NCI-H1930 (cell line): ENCODE measurements at places on chromosomes 7 and 10.

- DNase-seq = no peak
These were observed 132.3 kb downstream of the MTPAP start for GRCh38 chr10:30216821-30217220.

DNA sequence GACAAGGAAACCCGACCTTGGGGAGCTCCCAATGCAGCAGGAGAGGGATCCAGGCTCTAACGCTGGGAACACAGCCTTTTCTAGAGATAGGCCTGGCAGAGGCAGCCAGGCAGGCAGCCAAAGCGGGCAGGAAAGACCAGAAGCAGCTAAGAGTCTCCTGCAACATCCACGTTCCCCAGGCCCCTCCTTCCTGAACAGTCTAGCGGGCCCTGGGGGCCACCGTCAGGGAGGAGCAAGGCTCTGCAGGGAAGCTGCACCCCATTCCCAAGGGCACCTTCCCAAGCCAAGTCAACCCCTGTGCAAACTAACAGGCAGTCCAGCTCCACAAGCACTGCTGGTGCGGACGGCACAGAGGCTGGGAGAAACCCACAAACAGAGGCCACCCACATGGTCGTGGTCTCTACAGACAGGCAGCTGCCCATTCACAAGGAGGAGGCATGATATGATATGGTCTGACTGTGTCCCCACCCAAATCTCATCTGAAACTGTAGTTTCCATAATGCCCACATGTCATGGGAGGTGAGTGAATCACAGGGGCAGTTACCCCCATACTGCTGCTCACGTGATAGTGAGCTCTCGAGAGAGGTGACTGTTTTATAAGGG, 115.7 kb downstream of the MAD1L1 start:
- no peak for DNase-seq

GRCh38 chr7:74407958-74408357, 45.7 kb upstream of the GTF2IRD1 start:
- DNase-seq = no peak

DNA sequence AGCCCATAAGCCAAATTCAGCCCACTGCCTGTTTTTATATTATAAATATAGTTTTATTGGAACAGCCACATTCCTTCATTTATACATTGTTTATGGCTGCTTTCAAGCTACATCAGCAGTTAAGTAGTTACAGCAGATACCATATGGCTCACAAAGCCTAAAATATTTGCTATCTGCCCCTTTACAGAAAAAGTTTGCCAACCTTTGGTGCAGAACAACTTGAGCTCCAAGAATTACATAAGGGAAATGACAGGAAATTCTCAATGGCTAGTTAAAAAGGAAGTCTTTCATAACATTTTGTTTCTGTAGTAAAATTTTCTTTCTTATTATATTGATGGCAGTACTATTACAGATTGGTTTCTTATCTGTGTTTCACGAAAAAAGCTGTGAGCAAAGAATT, 59.3 kb downstream of the COL28A1 start:
- no peak for DNase-seq

DNA sequence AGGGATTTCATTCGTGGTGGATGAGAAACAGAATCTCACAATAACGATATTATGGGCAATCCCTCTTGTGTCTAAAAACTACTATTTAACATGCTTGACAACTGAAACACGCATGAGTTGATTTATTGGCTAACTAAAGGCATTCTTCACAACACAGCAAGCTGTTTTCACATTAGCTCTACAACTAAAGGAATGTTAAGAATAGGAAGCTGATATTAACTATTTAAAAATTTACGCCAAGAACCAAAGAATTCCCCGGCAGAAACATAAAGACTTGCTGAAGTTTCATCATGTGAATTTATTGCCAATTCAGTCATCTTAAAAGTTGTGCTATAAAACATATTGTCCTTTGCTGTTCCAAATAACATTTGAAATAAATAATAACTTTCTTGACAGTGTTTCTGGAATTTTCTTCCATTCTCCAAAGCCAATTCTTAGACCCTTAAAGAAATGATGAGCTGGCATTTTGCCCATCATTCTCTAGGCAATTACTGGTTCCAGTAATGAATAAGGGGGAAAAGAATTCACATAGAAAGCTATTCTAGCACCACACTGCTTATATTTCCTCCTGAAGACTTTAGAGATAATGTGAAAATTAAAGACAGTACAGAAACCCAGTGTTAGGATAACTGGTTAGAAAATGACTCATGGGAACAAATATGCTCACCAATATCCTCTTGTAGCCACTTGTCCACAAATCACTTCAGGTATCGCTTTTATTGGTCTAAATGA, 233.1 kb downstream of the PARD3 start:
- no peak for DNase-seq

- peak; percentile 69 for DNase-seq
These were observed 1.9 kb upstream of the SH2D4B start for GRCh38 chr10:80535671-80536360.

DNA sequence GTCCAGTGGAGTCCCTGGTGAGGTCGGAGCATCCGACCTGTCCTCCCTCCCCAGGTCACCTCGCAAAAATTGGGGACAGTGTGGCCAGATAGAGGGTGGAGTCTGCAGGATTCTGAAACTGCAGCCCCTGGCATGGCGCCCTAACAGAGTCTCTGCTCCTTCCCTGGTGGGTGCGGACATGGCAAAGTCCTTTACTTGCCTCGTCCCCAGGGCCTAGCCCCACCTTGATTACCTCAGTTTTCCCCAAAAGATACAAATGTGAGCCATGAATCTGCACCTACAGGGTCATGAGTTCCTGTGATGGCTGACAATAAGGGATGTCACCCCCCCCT, 47.7 kb downstream of the NPVF start:
- no peak for DNase-seq

- peak; percentile 7 for DNase-seq
These were observed 545 bp downstream of the NACAD start for GRCh38 chr7:45088146-45088701.

GRCh38 chr10:96495544-96495943, 18.2 kb downstream of the TLL2 start:
- no peak for DNase-seq

DNA sequence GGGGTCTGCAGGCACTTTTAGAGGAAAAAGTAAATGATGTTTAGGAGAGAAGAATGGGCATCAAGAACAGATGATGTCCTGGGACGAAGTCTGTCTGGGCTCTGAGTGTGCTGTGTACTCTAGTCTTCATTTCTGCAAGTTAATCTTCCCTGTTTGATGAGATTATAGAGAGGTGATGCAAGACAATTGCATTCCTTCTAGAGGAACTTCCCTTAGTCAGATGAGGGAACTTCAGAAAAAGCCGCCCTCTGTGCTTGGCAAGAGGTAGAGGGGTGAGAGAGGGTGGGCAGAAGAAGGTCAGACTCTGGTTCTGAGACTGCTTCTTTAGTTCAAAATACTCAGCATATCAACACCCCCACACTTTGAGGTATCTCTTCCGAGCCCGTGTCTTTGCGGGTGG, 797.9 kb downstream of the LRMDA start:
- no peak for DNase-seq

- no peak for DNase-seq
These were observed 119.7 kb downstream of the ARID5B start for GRCh38 chr10:62021128-62021665.

DNA sequence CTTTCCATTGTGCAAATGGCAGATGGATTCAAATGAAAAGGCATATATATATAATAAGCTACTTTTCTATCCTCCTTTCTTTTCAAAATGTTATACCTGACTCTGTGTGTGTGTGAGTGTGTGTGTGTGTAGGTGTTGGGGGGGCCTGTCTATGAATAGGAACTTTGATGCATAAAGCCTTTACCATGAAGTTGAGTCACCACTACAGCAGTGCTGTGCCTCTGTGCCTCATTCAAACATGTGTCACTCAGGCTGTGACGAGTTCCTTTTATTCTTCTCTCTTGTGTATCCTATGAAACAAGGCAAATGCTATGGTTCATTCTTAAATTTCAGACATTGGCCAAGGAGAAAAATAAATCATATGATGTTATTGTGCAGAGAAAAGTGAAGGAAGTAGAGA, 52.7 kb upstream of the DKK1 start:
- DNase-seq = no peak

DNA sequence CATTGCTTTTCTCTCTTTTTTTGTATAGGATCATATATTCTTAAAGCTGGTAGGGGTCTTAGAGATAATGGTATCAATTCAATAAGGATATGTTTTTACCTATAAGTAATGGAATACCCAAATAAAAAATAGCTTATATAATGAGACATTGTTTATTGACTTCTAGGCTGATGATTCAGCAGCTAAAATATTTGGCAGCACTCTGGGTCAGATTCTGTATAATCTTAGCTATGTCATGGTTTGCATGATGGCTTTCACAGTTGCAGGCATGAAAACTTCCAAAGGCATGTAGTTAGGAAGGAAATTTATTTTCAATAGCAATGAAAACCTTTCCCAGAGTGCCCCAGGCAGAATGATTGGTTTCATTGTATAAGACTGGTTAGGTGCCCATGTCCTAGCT, 32.1 kb upstream of the A1CF start:
- no peak for DNase-seq
